Renal cortical epithelial cell (primary cell): ENCODE measurements at places on chromosomes 4 and X.

DNA sequence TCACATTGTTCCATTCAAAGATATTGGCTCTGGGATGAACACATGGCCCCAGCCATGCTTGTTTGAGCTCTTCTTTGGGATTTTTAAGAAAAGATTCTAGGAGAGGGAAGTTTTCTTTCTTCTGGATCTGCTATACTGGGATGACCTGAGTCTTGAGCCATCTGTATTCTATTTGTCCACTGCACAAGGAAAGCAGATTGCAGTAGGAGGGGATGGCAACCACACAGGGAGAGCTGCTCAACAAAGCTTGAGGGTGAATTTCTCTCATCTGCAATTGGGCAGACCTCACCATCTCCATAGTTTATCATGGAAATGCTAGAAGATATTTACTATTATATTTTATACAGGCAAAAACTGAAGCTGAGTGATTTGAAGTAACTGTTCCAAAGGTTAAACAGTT, 34.3 kb downstream of the ADH7 start:
- no peak for DNase-seq

GRCh38 chrX:117860517-117860916, 256.1 kb downstream of the KLHL13 start:
- no peak for DNase-seq

DNA sequence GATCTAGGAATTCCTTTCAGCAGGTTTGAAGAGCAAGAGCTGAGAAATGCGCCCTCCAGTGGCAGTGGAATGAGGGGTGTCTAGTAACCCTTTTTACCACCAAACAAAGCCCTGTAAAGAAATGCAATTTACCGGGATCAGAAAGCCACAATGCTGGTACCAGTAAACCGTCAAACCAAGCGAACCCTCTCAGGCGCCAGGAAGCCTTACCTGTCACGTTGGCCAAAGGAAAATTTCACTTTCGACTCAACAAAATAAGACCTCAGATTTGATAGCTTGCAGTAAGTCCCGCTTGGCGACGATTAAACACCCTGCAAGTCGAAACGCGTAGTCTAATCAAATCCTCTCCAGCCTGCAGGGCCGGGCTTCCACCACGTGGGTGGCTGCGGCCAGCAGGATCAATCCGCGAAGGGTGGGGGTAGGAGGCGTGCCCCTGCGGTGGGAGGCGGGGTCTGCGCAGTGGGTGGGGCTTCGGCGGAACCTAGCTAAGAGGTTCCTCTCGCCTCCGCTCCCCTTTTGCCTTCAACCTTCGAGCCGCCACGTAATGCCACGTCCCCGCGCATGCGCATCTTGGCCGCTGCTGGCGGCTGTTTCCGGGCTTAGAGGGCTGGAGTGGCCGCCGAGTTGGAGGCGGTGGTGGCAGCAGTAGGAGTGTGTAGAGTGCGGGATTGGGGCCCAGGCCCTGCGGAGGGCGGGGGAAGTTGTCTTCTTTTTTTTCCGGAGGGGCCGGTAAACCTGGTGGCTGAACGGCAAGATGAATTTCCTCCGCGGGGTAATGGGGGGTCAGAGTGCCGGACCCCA, at the start of gene USO1:
Gene USO1 (plus strand): TSS at position 512 of the 801 bp plus-strand sequence. CDS start 243 bp downstream, at position 755.
- DNase-seq: peak; percentile 96

- DNase-seq: no peak
Measured at GRCh38 chr4:6526671-6527091, 48.3 kb upstream of the MAN2B2 start.

GRCh38 chrX:78493180-78493579, 165.8 kb upstream of the CYSLTR1 start:
- DNase-seq: no peak

DNA sequence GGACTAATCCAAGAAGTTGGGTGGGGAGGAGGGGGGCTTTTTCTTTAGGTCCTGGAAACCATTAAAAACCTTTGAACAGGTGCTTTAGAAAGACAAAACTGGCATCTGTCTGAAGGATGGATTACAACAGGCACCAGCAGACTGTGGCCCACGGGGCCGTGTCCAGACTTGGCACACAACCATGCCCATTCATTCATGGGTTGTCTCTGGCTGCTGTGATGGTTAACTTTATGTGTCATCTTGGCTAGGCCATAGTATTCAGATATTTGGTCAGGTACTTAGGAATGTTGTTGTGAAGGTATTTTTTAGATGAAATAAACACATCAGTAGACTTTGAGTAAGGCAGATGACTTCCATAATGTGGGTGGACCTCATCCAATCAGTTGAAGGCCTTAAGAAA, 45.5 kb downstream of the TBL1X start:
- no peak for DNase-seq

DNA sequence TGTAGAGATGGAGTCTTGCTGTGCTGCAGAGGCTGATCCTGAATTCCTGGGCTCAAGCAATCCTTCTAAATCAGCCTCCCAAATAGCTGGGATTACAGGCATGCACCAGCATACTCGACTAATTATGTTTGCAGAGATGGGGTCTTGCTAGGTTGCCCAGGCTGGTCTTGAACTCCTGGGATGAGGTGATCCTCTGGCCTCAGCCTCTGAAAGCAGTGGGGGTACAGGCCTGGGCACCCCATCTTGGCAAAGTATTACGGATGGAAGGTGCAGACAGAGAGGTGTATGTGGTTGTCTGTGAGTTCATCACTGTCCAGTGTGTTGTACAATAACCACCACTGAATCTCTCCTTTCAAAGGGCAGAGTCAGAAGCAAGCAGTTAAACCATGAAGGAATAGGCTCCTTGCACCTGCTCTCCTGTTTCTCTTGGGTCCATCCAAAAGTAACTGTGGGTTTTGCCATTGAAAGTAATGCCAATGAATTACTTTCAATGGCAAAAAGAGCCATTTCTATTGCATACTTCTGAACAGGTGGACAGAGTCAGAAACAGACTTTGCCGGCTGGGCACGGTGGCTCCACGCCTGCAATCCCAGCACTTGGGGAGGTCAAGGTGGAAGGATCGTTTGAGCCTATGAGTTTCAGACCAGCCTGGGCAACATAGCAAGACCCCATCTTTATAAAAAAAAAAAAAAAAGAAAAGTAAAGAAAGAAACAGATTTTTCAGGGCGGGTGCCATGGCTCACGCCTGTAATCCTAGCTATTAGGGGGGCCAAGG, 7.0 kb upstream of the AKAP17A start:
- DNase-seq: no peak

DNA sequence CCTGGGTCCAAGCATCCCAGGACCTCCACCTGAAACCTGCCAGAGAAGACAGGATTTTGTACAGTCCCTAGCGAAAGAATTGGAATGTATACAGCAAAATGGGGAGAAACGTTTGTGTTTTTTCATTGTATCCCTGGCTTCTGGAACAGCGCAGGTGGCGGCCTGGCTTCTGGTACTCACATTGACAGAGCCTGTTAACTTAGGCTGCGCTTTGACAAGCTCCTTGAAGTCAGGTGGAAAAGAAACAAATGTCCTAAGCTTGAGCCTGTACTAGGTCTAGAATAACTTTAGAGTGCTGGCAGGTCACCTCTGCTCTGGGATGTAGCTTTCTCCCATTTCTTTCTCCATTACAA, 343.7 kb upstream of the KLF3 start:
- no peak for DNase-seq

GRCh38 chrX:135931644-135932487, 38.4 kb downstream of the SAGE1 start:
- DNase-seq: peak; percentile 15

- no peak for DNase-seq
Measured at GRCh38 chr4:33989820-33990443, 2254.4 kb downstream of the ARAP2 start.

GRCh38 chr4:148842843-148843242, 400.6 kb upstream of the NR3C2 start:
- DNase-seq: no peak

DNA sequence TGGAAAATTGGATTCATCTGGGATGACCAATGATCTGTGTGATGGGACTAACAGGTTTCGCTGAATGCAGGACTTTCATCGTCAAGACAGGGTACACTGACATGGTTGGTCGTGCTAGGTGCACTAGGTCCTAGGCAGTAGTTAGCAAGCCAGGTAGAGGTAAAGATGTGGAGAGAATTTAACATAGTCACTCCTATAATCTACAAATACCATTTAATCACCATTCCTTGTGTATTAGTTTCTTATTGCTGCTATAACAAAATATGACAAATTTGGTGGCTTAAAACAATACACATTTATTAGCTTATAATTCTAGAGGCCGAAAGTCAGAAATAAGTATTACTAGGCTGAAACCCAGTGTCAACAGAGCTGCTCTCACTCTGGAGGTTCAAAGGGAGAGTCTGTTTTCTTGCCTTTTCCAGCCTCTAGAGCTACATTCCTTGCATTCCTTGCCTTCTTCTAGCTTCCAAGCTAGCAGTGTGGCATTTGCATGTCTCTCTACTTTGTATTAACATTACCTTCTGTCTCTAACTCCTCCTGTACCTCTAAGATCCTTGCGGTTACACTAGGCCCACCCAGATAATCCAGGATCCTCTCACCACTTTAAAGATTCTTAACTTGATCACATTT, 98.7 kb upstream of the GRIA3 start:
- peak; percentile 61 for DNase-seq

DNA sequence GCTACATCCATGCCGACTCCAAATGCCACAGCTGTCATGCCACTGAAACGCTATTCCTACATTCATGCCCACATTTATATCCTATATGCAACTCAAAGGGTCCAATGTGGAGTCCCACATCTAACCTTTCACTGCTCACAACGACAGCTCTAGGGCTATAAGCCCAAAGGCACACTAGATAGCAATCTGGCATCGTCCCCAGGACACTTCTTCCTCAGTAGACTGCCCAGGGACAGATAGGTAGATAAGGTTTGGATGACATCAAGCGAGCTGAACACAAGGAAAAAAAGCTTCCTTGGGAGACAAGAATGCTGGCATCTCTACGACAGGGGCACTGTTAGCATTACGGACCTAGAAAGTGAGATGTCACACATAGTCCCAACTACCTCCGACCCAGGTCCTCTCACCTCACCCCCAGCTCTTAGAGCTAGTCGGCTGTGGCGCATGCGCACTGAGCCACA, 685 bp downstream of the RAB9B start:
- no peak for DNase-seq

DNA sequence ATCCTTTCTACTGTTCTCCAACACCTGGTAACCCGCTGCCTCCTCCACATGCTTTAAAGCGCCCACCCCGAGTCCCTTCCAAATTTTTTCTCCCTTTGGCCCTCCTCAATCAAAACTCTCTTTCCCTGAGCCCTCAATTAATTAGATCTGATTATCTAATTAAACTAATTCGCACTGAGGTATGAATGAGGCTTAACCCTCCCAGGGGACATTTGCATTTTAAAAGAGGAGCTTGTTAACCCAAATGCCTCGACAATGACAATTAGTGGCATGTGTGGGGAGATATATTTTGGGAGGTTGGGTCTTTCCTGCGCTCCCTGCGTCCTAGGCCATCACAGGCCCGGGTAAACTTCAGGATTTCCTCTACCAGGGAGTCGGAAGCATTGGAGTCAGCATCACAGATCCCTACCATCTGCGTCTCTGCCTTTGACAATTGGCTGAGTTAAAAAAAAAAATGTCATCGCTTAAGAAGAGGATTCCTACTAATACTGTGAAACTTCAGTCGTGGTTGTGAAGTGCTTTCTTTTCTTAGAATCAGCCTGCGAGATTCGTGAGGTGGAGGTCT, 50.6 kb downstream of the TENM3 start:
- no peak for DNase-seq

DNA sequence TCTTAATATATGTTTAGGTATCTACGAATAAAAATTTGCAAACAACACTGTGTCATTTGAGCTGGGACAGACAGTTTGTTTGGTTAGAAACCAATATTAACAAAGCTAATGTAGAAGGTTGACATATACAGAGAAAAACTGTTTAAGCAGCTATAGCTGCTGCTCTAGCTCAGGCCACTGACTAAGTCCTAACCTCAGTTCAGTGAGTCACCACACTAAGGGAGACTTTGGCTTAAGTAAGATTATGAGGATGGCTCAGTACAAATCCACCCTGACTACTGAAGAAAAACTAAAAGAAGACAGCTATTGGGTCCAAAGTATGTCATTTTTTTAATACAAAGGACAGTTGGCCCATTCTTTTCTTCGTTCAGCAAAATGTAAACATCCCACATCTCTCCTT, 717.3 kb upstream of the ACTRT1 start:
- no peak for DNase-seq

GRCh38 chr4:92636038-92636806, 332.5 kb downstream of the GRID2 start:
- no peak for DNase-seq

- DNase-seq: peak; percentile 44
Measured at GRCh38 chr4:23279377-23279986, 586.7 kb downstream of the GBA3 start.

DNA sequence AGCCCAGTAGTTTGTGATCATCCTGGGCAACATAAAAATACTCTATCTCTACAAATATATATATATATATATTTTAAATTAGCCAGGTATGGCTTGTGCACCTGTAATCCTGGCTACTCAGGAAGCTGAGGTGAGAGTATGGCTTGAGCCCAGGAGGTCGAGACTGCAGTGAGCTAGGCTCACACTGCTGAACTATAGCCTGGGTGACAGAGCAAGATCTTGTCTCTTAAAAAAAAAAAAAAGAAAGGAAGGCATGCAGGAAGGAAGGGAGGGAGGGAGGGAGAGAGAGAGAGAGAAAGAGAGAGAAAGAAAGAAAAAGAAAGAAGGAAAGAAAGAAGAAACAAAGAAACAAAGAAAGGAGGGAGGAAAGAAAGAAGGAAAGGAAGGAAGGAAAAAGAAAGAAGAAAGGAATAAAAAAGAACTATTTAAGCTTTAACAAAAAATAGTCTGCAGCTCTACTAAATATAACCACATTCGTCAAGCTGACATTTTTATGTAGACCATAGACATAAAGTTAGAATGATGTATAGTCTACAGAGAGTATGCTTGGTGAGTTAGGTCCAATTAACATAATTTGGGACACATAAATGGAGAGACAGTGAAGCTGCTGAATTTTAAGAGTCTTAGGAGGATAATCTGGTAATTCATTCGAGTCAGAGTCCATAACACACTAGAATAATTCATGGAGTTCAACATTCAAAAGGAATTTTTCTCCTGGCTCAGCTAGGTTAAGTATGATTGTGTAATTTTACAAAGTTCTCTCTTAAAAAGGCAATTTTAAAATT, 111.9 kb downstream of the GLRA3 start:
- DNase-seq: no peak

DNA sequence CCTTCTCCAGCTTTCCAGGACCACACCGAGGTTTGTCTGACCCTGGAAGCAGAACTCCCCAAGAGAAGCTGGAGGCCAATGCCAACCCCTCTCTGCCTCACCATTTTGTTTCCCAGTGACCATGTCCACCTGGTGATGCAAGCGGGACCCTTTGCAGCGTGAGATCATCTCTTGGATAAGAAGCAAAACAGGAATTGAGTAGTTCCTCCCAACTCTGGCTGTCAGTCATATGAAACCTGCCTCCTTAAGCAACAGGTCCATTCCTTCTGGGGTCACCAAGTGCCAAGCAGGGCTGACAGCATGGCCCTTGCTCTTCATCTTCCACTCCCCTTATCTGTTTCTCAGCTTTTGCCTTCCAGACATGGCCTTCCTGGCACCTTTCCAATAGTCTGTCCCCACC, 41.3 kb upstream of the MTM1 start:
- no peak for DNase-seq

DNA sequence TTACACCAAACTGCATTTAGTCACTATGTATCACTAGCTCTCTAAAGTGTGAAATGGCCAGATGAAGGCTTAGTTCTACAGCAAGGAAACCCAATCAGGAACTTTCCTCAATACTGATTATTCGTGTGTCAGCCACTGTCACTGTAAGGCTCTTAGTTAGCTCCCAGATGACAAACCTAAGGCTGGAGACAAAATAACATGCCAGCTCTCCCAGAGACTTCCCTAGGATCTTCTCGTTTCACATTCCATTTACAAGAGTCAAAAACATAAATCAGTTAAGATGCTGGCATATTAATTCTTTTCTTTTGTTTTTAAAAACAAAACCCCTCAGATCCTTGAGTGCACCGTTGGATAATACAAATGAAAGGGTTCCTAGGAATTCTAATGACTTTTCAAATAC, 88.2 kb upstream of the TFDP3 start:
- no peak for DNase-seq
